CD8-positive, alpha-beta memory T cell (primary cell): ENCODE measurements at places on chromosomes 12 and 14. TPM values are rescaled to one million over a fixed set of nuclear protein-coding genes. Genes with fewer than 3 reads are reported as not detected.

- DNase-seq = no peak
These were observed 220.6 kb upstream of the RGS6 start for GRCh38 chr14:71711619-71712018.

DNA sequence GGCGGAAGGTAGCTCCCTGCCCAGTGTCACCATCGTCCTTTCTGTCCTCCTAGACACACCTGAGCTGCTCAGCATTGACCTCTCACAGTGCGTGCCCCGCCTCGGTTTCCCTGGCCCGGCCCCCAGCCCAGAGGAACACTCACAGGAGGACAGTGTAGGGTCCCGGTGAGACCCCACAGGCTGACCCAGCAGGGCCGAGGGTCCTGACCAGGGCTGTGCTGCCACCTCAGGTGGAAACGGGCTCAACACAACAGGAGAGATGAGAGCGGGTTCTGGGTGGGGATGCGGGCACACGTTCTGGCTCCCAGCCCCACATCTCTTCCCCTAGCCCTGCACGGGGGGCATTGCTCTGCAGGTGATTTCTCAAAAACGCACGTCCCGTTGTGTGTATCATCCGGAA lies 98.1 kb downstream of the PIWIL1 start:
- DNase-seq = no peak

- DNase-seq = no peak
These were observed 11.0 kb downstream of the PTGER2 start for GRCh38 chr14:52325126-52325525.

DNA sequence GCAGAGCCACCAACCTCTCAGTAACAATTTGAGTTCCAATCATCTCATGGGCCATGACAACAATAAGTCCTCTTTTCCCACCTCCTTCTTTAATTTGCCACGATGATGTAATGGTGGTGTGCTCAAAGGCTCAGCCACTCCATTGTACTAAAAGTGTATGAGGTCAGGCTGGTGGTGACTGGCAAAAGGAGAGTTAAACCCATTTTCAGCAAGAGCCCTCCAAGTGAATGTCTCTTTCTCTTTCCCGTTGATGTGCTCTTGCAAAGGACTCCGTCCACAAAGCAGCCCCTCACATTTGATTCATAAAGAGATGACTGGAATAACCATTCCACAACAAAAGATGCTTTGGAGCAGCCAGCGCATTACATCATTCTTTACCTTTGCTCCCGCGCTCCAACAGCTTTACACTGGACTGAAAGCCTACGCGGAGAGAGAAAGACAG lies 41.6 kb downstream of the DUSP16 start:
- no peak for DNase-seq

DNA sequence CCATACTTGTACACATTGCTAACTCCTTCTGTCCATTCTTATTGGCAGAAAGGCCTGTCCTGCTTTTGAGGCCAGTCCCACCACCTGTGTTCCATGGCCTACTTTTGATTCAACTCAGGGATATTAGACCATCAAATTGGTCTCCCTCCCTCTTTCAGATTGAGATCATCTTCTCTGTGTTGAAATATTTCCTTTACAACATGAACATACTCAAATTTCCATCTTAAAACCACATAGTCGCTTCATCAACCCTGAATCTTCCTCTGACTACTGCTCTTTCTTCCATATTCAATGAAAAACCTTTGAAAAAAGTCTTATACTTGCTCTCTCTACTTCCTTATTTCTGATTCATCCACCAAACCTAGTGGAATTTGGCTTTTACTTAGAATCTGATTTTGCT lies 34.9 kb downstream of the TRMT5 start:
- no peak for DNase-seq

GRCh38 chr12:84648425-84648824 lies 264.2 kb downstream of the SLC6A15 start:
- DNase-seq = no peak

MYL2 gene
- total RNA-seq = not detected
